ENCODE measurements at places on chromosomes 1 and 21.

DNA sequence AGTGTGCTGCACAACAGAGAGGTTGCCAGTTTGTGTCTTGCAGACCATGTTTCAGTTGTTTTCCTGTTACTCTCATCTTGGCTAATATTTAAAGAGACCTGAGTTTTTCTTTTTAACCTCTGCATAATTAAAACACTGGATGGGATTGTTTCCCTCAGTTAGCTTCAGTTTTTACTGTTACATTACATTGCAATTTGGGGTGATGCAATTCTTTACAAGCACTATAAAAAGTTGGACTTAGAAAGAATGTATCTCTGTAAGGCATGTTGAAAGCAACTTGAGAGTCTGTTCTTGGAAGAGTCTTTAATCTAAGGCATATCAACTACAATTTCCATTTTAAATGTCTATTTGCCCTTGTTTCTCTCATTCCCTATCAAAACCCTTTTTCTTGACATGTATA lies 99.1 kb downstream of the DNM3 start:
- no peak for DNase-seq

DNA sequence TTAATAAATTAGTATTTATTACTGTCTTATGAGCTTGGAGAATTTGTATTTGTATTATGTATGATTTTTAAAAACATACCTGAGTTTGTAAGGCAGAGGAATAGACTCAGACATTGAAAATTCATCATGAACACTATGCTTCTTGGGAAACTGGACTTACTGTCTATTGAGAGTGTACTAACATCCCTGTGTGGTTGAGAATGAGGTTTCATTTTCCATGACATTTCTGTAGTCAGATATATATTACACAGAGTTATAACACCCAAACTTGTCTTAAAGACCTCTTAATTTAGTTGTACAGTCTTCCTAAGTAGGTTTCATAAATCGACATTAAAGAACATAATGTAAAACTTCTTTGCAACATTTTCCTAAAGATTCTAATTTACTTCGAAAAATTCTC lies 30.0 kb downstream of the PPP2R5A start:
- DNase-seq: no peak

DNA sequence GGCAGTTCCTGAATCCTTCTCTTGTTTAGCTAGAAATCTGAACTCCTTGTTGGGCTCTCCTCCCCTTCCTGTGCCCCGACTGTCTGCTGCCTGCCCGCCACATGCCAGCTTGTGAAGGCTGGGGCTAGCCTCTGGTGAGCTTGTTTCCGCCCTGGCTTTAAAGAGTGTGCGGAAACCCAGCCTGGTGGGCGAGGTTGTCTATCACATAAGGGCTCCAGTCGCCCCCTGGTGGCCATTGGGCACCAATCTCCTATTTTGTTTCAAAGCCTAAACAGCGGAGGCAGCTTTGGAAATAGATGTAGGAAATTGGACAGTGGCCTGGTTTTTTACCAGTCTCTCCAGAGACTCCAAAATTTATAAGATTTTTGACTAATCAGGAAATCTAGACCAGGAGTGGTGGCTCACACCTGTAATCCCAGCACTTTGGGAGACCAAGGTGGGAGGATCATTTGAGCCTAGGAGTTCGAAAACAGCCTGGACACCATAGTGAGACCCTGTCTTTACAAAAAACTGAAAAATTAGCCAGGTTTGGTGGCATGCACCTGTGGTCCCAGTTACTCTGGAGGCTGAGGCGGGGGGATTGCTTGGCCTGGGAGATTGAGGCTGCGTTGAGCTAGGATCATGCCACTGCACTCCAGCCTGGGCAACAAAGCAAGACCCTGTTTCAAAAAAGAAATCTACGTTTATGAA lies 9.8 kb downstream of the ATP8B2 start:
- peak; percentile 90 for DNase-seq

DNA sequence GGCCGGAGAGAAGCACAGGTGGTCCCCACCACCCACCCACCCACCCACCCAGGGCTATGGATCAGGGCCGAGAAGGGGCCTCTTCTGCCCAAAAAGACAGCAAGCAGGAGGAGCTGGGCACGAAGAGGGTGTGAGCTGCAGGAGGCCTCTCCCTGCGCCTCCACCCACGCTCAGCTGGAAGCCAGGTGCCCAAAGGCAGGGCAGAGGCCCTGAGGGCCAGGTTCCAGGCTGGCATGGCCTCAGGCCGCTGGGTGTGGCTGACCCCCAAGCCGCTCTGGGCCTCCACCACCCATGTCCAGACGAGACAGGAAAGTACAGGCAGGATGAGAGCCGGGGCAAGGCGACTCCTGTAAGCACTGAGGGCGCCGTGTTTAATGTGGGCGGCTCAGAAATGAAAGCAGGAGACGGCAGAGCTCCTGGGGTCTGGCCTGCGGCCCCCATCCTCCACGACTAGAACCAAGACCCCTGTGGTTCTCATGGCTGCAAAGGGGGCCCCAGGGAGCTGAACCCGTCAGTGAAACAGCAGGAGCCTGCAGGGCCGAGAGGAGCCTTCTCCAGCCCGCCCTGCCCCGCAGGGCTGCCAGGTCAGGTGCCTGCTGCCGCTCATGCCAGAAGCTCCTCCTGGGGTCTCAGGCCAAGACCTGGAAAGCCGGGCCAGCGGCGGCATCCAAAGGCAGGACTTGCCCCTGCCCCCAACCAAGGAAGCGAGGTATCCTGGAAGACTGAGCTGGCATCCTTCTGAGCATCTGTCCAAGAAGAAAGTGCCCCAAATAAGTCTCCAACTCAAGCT lies 56.0 kb downstream of the MEGF6 start:
- no peak for DNase-seq

DNA sequence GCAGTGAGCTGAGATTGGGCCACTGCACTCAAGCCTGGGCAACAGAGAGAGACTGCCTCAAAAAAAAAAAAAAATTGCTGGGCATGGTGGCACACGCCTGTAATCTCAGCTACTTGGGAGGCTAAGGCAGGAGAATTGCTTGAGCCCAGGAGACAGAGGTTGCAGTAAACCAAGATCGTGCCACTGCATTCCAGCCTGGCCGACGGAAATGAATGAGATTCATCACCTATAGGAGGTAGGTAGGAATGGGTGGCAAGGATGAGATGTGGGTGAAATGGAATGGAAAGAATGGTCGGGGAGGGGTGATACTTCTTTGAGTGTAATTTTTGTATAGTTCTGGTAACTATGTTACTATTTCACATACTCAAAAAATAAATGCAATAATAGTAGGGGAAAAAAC lies 15.4 kb downstream of the CTXND2 start:
- no peak for DNase-seq

- DNase-seq: no peak
These were observed 141.4 kb upstream of the ZNHIT6 start for GRCh38 chr1:85849660-85850059.

DNA sequence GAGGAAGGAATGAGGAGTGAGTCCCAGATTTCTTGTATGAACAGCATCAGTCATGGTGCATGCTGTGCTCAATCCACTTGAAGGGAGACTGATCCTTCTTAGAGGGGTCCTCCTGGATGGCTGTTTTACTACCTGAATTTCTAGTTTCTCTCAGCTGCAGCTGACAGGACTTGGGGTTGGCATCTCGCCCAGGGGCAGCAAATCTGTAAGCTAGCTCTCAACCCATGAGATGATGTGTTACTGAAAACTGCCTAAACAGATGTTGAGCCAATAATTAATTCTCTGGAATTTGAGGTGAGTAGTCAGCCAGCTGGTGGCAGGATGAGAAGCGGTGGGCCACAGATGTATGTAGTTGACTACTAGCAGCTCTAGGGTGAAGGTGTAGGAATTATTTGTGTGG lies 19.6 kb downstream of the BACH1 start:
- no peak for DNase-seq

All from CD4-positive, alpha-beta T cell treated with Interleukin-1 beta for 1 hour (primary cell).